ENCODE measurements at places on chromosomes 11 and 22.

- no peak for DNase-seq
Observed at GRCh38 chr22:25644122-25644521, 79.6 kb downstream of the GRK3 start.

DNA sequence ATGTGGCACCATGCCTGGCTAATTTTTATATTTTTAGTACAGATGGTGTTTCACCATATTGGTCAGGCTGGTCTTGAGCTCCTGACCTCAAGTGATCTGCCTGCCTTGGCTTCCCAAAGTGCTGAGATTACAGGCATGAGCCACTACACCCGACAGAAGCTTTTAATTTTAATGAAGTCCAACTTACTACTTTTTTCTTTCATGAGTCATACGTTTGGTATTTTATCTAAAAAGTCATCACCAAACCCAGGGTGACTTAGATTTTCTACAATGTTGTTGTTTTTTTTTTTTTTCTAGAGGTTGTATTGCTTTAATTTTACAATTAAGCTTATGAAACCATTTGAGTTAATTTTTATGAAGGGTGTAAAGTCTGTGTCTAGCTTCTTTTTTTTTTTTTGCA lies 34.9 kb downstream of the JRKL start:
- no peak for DNase-seq

DNA sequence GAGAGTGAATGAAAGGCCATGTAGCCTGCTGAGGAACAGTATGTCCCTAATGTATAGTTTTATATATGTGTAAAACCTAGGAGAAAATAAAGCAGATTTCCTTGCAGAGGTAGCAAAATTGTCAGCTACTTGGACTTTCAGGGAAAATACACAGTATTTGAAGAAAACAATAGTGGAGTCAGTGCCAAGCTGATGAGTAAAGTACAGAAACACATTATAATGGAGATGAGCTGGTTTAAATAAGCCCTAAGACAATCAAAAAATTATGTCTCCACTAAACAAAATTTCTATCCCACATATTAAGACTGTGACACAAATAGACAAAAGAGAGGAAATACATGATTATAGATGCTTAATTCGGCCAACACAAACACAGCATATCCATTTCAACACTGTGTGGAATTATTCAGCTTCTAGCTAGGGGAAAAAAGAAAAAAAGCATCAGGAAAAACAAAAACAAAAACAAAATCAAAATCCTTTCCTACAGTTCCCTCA lies 75.9 kb downstream of the MAML2 start:
- no peak for DNase-seq

DNA sequence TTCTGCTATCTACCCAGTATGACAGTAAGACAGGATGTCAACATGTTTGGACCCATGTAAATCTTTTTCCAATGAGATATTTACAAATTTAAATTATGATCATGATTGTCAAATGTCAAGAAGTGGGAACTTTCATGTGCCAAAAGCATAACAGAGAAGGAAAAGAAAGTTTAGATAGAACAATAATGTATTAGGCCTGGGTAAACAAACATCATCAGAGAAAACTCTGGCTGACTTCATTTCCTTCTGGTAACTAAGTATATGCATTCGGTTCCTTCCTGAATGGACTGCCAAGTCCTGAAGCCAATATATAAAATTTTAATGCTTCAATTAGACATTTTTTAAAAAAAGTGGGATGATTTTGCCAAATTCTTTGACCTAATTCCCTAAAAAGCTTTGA lies 16.5 kb downstream of the RNF141 start:
- no peak for DNase-seq
